ENCODE measurements at places on chromosomes 6 and 20. TPM values are rescaled to one million over a fixed set of nuclear protein-coding genes. Genes with fewer than 3 reads are reported as not detected.

KIF25 gene
- total RNA-seq, result not detected

CRIP3 gene
- not detected for total RNA-seq

ARMH2 gene
- total RNA-seq, result not detected

BHLHE23 gene
- not detected for total RNA-seq

DNA sequence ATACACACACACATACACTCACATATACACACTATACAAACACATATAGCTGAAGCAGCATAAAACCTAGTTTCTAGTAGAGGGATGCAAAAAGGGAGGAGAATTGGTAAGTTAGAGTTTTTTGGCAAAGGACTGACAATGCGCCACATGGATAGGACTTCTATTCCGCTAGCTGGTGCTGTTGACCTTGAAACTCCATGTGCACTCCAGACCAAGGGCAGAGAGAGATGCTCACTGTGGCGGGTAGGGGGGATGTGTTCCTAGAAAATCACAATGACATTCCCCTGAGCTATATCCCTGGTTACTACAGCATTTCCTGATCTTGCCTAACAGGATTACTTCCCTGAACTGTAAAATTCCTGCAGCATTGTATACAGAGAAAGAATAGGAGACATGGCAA lies 19.2 kb downstream of the MICA start:
- DNase-seq, result no peak

Data from bronchial epithelial cell (primary cell).